A673 (cell line): ENCODE measurements at places on chromosomes 13 and 19. TPM values are rescaled to one million over a fixed set of nuclear protein-coding genes. Genes with fewer than 3 reads are reported as not detected.
A peak's percentile ranks its signal among the peaks of the same experiment; 100 is the strongest.

GRCh38 chr13:19668778-19669177 lies 35.3 kb downstream of the MPHOSPH8 start:
- H3K36me3 ChIP-seq, result peaks cover 77% of the 10 kb centered on the region
- DNase-seq, result no peak
- H3K27ac ChIP-seq, result no peak overlapping the region
- no peaks in the 10 kb centered on the region for H3K4me1 ChIP-seq
- no peak overlapping the region for H3K4me3 ChIP-seq

DNA sequence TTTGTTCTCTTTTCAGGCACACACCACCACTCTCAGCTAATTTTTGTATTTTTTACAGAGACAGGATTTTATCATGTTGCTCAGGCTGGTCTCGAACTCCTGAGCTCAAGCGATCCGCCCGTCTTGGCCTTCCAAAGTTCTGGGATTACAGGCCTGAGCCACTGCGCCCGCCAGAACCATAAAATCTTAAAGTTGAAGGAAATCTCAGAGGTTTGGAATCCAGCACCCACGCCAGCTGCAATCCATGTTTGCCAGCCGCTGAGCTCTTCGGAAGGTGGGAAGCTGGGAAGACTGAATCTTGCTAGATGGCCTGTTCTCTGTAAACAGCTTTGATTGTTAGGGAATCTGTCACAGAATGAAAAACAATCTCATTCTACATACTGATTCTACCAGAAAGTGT lies 38.5 kb downstream of the SPATA13 start:
- DNase-seq, result no peak
- peaks cover 8% of the 10 kb centered on the region for H3K4me1 ChIP-seq
- no peak overlapping the region for H3K27ac ChIP-seq
- H3K4me3 ChIP-seq, result no peak overlapping the region

DNA sequence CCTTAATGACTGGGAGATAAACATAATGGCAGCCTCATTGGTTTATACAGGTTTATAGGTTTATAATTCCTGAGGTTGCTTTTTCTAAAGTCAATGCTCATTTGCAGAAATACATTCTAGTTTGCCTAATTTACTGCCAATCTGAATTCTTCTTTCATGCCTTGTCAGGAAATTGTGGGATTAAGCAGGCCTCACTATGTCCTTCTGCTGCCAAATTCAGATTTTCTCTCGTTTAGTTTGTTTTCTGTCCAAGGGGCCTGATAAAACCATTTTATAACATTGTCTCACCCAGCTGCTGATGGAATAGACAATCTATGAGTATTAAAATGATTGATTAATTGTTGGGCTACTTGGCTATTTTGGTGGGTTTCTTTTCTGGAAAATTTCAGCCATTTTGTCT lies 42.4 kb upstream of the OBI1 start:
- no peak overlapping the region for H3K4me3 ChIP-seq
- H3K27me3 ChIP-seq, result no peaks in the 10 kb centered on the region
- peaks cover 7% of the 10 kb centered on the region for H3K4me1 ChIP-seq

DNA sequence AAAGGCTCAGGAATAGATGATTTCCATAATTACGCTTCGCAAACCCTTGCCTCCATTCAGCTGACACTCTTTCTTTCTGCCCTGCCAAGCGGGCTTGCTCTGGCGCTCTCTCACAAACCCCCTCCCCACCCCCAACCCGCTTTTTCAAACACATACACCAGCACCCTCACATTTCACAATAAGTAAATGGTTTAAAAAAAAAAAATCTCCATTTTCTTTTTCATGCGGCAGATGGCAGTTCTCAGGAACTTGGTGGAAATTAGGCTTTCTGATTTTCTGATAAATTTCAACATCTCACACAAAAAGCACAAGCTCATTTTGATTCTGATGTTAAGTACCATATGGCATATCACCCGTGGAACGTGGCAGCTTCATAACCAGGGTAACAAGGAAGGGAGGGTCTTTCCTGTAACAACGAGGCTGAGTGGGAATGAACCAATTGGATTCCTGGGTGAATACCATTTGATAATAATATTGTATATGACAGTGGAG lies 43.8 kb downstream of the C13orf42 start:
- H3K36me3 ChIP-seq, result no peaks in the 10 kb centered on the region
- H3K27ac ChIP-seq, result no peak overlapping the region
- H3K4me1 ChIP-seq, result no peaks in the 10 kb centered on the region
- H3K4me3 ChIP-seq, result no peak overlapping the region
- H3K27me3 ChIP-seq, result no peaks in the 10 kb centered on the region

- no peaks in the 10 kb centered on the region for H3K4me1 ChIP-seq
- no peaks in the 10 kb centered on the region for H3K36me3 ChIP-seq
- no peaks in the 10 kb centered on the region for H3K27me3 ChIP-seq
- no peak overlapping the region for H3K27ac ChIP-seq
These were observed 26.8 kb upstream of the MED4 start for GRCh38 chr13:48121733-48122132.

DNA sequence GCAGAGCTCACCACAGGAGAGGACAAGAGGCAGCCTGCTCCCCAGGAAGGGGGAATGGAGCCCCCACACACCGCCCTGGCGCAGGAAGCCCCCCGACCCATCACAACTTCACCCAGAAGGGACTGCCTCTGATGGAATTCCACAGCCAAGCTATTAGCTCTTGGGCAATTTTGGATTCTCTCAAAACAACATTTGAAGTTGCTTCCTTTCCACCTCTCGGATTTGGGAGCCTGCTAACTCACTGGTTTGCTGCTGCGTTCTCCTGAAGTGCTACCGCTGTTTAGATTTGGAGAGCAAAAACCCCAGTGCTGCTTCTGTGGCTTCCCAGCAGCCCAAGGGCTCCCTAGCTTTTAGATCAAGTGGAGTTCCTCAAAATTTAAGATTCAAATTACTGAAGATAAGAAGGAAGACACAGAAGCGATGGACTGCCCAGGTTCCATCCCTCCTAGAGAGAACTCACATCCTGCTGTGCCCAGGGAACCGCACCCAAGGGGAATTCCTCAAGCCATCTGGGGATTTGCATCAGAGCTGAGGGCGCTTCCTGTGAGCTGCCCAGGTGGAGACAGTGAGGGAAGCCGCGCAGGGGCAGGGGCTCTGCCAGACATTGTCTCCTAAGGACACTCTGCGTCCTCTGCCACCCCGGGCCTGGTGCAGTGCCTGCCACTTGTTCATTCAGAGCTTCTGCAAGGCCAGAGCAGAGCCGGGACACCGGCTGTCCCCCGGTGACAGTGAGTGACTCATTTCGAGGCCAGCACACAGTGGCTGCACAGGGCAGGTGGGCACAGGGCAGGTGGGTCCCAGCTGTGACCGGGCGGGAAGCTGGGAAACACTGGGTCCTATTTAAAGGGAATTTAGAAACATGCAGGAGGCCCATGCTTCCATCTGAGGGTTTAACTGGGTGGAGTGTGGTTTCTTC lies 45.5 kb downstream of the COL4A1 start:
- no peak for DNase-seq
- H3K27ac ChIP-seq, result no peak overlapping the region
- H3K4me1 ChIP-seq, result peaks cover 4% of the 10 kb centered on the region
- H3K4me3 ChIP-seq, result no peak overlapping the region

DNA sequence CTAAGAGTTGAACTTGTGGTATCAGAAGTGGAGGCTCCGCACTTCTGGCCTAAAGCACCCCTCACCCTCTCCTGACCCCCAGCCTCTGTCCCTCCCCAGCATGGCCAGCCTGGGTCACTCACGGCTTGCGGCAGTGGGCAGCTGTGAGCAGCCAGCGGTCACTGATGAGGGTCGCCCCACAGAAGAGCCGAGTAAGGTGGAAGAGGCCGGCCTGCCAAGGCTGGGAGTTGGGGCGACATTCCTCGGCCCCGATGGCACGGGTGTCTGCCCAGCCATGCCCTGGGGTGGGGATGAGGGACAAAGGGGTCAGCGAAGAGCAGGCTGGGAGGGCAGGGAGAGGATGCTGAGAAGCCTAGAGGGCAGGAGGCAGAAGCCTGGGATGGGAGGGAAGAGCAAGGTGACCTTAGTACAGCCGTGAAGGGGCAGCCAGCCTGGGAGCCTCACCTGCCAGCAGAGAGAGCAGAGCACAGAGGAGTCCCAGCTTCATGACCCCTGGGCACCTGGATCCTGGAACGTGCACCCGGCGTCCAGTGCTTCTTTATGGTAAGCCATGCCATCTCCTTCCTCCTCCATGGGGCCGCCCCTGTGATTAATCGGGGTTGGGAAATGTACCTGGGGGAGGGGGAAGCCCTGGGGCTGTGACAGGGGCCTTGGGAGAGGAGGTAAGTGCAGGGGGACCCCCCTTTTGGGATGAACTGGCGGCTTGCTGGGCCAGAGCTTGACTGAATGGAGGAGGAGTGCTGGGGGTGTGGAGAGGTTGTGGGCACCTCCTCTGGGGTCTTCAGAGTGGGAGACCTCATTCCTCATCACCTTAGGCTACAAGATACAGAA lies 7.9 kb upstream of the KLK8 start:
- no peaks in the 10 kb centered on the region for H3K36me3 ChIP-seq
- H3K27me3 ChIP-seq, result peaks cover 48% of the 10 kb centered on the region
- no peaks in the 10 kb centered on the region for H3K4me1 ChIP-seq
- no peak overlapping the region for H3K4me3 ChIP-seq

DNA sequence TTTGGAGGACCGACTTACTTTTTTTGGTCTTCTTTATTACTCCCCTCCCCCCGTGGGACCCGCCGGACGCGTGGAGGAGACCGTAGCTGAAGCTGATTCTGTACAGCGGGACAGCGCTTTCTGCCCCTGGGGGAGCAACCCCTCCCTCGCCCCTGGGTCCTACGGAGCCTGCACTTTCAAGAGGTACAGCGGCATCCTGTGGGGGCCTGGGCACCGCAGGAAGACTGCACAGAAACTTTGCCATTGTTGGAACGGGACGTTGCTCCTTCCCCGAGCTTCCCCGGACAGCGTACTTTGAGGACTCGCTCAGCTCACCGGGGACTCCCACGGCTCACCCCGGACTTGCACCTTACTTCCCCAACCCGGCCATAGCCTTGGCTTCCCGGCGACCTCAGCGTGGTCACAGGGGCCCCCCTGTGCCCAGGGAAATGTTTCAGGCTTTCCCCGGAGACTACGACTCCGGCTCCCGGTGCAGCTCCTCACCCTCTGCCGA lies 409 bp downstream of the FOSB start:
- H3K27me3 ChIP-seq, result no peaks in the 10 kb centered on the region
- H3K4me1 ChIP-seq, result no peaks in the 10 kb centered on the region
- peak; percentile 33 for DNase-seq
- peak overlapping the region; percentile 91 for H3K27ac ChIP-seq
- no peaks in the 10 kb centered on the region for H3K36me3 ChIP-seq
- peak overlapping the region; percentile 63 for H3K4me3 ChIP-seq

- no peak for DNase-seq
- H3K27me3 ChIP-seq, result no peaks in the 10 kb centered on the region
- H3K27ac ChIP-seq, result no peak overlapping the region
- H3K4me1 ChIP-seq, result peaks cover 12% of the 10 kb centered on the region
- no peak overlapping the region for H3K4me3 ChIP-seq
- no peaks in the 10 kb centered on the region for H3K36me3 ChIP-seq
These were observed 132.9 kb downstream of the SLITRK6 start for GRCh38 chr13:85666356-85666755.

- no peaks in the 10 kb centered on the region for H3K36me3 ChIP-seq
- H3K27me3 ChIP-seq, result no peaks in the 10 kb centered on the region
- no peak overlapping the region for H3K27ac ChIP-seq
- H3K4me3 ChIP-seq, result no peak overlapping the region
- H3K4me1 ChIP-seq, result peaks cover 33% of the 10 kb centered on the region
- no peak for DNase-seq
These were observed 17.3 kb downstream of the DIAPH3 start for GRCh38 chr13:60146471-60146870.

DNA sequence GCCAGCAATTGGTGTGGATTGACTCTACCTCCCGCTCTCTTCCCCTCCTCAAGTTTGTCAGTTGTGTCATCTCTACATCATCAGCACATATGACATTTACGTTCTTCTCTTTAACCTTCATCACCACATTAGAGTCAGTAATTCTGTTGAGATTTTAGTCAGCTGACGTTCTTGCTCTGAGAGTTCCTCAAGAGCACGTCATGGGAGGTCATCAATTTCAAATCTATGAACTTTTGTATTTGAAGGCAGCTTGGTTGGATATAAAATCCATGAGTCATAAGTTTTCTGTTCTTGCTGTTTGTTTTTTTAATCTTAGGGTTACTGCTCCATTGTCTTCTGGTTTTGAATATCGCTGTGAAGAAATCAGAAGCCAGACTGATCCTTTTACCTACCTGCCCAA lies 21.8 kb upstream of the ARGLU1 start:
- peaks cover 7% of the 10 kb centered on the region for H3K4me1 ChIP-seq
- H3K27ac ChIP-seq, result no peak overlapping the region
- H3K27me3 ChIP-seq, result no peaks in the 10 kb centered on the region
- H3K4me3 ChIP-seq, result no peak overlapping the region
- H3K36me3 ChIP-seq, result no peaks in the 10 kb centered on the region

DNA sequence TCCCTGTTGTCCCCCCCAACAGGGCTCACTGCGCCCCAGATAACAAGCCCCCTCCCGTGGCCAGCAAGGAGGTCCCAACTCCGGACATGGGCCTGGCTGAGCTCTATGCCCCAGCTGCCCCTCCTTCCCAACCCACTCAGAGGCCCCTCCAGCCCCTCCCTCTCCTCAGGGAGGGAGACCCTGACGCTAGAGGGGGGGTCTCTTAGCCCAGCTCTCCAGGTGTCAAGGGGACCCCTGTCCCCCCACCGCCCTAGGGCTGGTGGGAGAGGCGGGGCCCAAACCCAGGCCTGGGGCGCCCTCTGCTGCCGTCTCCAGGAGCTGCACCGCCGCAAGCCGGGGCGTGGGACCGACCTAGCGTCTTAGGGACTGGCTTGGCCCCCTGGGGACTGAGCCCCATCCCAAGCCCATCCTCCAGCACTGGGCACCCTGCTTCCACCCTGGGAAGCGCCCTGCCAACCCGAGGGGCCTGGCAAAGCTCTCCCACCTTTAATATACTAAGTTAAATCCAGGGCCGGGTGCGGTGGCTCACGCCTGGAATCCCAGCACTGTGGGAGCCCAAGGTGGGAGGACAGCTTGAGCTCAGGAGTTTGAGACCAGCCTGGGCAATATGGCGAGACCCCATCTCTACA lies 1.4 kb downstream of the GRIN3B start:
- peaks cover 44% of the 10 kb centered on the region for H3K27me3 ChIP-seq
- no peak overlapping the region for H3K27ac ChIP-seq
- no peak overlapping the region for H3K4me3 ChIP-seq

- H3K27ac ChIP-seq, result no peak overlapping the region
- DNase-seq, result no peak
- no peaks in the 10 kb centered on the region for H3K27me3 ChIP-seq
- no peaks in the 10 kb centered on the region for H3K4me1 ChIP-seq
These were observed 78.0 kb downstream of the DPY19L3 start for GRCh38 chr19:32483574-32483973.

DNA sequence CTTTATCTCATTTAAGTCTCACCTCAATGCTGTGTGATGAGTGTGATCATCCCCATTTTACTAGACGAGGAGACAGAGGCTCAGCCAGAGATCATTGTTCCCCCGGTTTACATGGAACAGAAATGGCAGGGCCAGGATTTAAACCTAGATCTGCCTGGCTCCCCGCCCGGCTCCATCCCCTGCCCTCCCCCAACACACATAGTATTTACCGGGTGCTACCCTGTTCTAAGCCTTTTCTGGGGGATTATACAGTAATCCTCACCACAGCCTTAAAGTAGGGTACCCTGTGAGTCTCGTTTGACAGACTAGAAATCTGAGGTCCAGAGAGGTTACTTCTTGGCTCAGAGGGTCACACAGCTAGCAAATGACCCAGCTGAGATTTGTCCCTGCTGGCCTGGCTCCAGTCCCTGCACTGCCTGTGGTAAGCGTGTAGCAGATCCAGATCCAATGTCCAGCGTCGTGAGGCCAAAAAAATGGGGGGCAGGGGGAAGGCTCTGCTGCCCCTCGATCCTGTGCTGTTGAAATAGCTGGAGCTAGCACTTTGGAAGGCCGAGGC lies 3.8 kb upstream of the KLC3 start:
- H3K27ac ChIP-seq, result no peak overlapping the region

Gene FOSB
- 1.0 and 1.9 TPM in 2 replicates for total RNA-seq

Gene SPACA7
- total RNA-seq, result not detected in 2 replicates

Gene COX7A1
- total RNA-seq, result not detected in 2 replicates

Gene THSD1
- 0.13 and 0.39 TPM in 2 replicates for total RNA-seq
